ENCODE measurements at places on chromosomes 6 and 20.

DNA sequence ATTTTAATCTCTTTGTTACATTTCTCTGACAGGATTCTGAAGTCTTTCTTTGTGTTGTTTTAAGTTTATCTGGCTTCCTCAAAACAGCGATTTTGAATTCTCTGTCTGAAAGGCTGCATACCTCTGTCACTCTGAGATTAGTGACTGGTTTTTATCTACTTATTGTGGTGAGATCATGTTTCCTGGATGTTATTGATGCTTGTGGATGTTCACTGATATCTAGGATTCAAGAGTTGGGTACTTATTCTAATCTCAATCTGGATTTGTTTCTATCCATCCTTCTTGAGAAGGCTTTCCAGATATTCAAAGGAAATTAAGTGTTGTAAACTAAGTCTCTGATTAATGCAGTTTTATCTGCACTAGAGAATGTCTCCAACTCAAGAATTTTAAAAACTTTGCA, 1076.1 kb upstream of the ADGRB3 start:
- no peak for DNase-seq

GRCh38 chr6:6074190-6074589, 67.5 kb upstream of the NRN1 start:
- no peak for DNase-seq

DNA sequence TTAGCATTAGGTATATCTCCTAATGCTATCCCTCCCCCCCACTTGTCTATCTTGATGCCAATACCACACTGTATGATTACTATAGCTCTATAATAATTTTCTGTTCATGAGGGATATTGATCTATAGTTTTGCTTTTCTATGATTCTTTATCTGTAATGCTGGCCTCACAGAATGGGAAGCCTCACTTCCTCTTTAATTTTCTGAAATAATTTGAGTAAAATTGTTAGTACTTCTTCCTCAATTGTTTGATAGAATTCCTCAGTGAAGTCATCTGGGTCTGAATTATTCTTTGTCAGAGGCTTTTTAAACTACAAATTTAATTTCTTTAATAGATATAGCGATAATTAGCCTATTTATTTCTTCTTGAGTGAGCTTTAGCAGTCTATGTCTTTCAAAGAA, 31.2 kb downstream of the SIRPD start:
- no peak for DNase-seq

DNA sequence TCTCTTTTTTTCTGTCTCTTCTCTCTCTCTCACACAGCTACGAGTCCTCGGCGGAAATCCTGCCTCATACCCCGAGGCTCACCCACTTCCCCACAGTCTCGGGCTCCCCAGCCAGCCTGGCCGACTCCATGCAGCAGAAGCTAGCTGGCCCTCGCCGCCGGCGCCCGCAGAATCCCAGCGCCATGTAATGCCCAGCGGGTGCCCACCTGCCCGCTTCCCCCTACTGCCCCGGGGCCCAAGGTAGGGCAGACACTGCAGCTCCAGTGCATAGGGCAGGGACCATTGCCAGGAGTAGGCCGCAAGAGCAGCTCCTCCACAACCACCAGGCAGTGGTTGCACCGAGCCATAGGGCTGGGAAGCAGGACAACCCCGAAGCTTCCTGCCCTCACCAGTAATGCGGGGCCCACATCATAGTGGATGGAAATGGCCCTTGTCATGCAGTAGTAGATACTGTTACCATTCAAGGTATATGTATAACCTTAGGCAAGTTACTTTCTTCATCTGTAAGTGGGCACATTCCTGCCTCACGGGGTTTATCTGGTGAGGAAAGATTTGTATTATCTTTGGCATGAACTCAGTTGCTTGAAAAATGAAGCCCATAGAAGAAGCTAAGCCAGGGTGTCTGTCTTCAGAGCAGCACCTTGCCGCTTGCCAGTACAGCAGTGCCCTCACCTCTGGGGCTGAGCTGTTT, 36.9 kb upstream of the ID1 start:
- DNase-seq: no peak

DNA sequence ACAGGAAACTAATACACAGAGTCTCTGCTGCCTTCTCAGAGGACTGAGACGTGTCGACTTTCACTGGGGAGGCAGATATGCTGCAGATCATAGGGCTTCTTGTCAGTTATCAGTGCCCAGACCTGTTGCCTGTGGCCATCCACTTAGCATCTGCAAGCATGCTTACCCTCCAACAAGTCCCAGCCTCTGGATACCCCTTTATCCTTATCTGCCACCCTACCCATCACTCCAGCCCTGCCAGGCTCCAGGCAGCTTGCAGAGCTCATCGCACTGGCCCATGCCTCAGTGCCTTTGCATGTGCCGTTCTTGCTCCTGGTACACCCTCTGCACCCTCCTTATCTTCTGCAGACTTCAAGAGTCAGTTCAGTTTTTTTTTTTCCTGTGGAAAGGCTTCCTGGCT, 119.2 kb downstream of the TOX2 start:
- no peak for DNase-seq

- no peak for DNase-seq
These were observed 8.0 kb downstream of the HLA-DQA1 start for GRCh38 chr6:32645047-32645703.

- DNase-seq: no peak
These were observed 4.6 kb downstream of the MEA1 start for GRCh38 chr6:43009124-43009523.

DNA sequence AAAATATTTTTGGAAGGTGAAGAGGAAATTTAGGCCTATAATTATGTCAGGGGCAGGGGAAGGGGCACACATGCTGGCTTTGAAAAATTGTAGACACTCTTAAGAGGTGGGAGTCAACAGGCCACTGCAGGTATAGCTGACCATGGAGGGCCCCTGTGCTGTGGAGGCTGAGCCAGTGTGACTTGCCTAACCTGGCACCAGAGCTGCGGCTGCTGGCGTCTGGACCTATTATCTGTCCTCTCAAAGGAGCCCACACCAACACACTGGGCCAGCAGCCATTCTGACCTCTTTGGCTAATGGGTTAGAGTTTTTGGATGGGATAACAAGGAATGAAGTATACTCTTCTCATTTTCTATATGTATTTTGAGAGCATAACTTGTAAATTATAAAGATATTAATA, 4.5 kb downstream of the GID8 start:
- DNase-seq: no peak

DNA sequence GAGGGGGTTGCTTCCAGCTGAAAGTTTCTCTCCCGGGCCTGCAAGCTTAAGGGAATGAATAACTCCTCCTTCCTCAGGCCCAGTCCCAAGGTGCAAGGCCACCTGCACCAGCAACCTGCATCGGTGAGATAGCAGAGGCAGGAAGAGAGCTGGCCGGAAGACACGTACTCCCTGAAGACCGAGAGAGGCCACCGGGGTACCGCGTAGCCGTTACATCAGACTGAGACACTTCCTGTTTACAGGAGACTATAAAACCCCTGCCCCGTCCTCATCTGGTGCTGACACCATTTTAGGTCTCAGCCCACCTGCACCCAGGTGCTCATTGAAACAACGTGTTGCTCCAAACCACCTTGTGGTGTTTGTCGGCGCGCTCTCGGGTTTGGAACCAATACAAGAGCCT, 60.5 kb upstream of the PRND start:
- DNase-seq: no peak

- no peak for DNase-seq
These were observed 56.8 kb downstream of the TFAP2C start for GRCh38 chr20:56685879-56686278.

GRCh38 chr20:48999890-49000870, 45.9 kb upstream of the CSE1L start:
- no peak for DNase-seq

- DNase-seq: no peak
These were observed 382 bp downstream of the MYH7B start for GRCh38 chr20:34956041-34956458.

GRCh38 chr6:37480951-37481534, 18.6 kb downstream of the CCDC167 start:
- DNase-seq: no peak

- no peak for DNase-seq
These were observed 4.4 kb upstream of the LYRM2 start for GRCh38 chr6:89642956-89643355.

GRCh38 chr20:56004007-56004406, 1.3 kb downstream of the CBLN4 start:
- no peak for DNase-seq

GRCh38 chr20:31496761-31497295, 17.4 kb upstream of the HM13 start:
- no peak for DNase-seq

GRCh38 chr6:80647156-80647555, 540.7 kb downstream of the BCKDHB start:
- no peak for DNase-seq

GRCh38 chr20:46119028-46119546, 973 bp downstream of the CD40 start:
- DNase-seq: no peak

GRCh38 chr6:97668716-97669115, 385.7 kb upstream of the MMS22L start:
- no peak for DNase-seq

Data from HCT116 (cell line).